Pancreas (tissue), 10 donors: ENCODE measurements at places on chromosomes 12 and 14. TPM values are rescaled to one million over a fixed set of nuclear protein-coding genes. Genes with fewer than 3 reads are reported as not detected.

GPRC5A gene
- 4.3 TPM for total RNA-seq

- DNase-seq = no peak
- H3K27ac ChIP-seq = no peak overlapping the region
- H3K27me3 ChIP-seq = no peaks in the 10 kb centered on the region
- H3K36me3 ChIP-seq = no peaks in the 10 kb centered on the region
Measured at GRCh38 chr14:83744891-83745290, 1785.1 kb upstream of the FLRT2 start.

- no peaks in the 10 kb centered on the region for H3K27me3 ChIP-seq
- no peak overlapping the region for H3K27ac ChIP-seq
- no peaks in the 10 kb centered on the region for H3K4me1 ChIP-seq
- DNase-seq = no peak
- H3K36me3 ChIP-seq = no peaks in the 10 kb centered on the region
Measured at GRCh38 chr14:35140718-35141581, 18.6 kb downstream of the PRORP start.

- H3K27ac ChIP-seq = no peak overlapping the region
- H3K36me3 ChIP-seq = no peaks in the 10 kb centered on the region
- no peaks in the 10 kb centered on the region for H3K4me1 ChIP-seq
- H3K4me3 ChIP-seq = no peak overlapping the region
Measured at GRCh38 chr12:107488666-107489065, 196.9 kb upstream of the PWP1 start.

CD163L1 gene
- 1.0 TPM for total RNA-seq

- no peaks in the 10 kb centered on the region for H3K4me1 ChIP-seq
- H3K36me3 ChIP-seq = no peaks in the 10 kb centered on the region
- H3K27me3 ChIP-seq = no peaks in the 10 kb centered on the region
- no peak overlapping the region for H3K4me3 ChIP-seq
- DNase-seq = no peak
Measured at GRCh38 chr14:57038689-57039088, 228.4 kb upstream of the OTX2 start.

- no peak for DNase-seq
- H3K27me3 ChIP-seq = no peaks in the 10 kb centered on the region
- H3K27ac ChIP-seq = no peak overlapping the region
- no peak overlapping the region for H3K4me3 ChIP-seq
- no peaks in the 10 kb centered on the region for H3K36me3 ChIP-seq
Measured at GRCh38 chr12:3882896-3883564, 9.8 kb upstream of the PARP11 start.

DNAI7 gene
- 1.8 TPM for total RNA-seq

- peak overlapping the region; percentile 55 for H3K4me3 ChIP-seq
- H3K27ac ChIP-seq = peak overlapping the region; percentile 29
- no peaks in the 10 kb centered on the region for H3K36me3 ChIP-seq
Measured at GRCh38 chr12:53098354-53098981, 1.0 kb downstream of the IGFBP6 start.

DNA sequence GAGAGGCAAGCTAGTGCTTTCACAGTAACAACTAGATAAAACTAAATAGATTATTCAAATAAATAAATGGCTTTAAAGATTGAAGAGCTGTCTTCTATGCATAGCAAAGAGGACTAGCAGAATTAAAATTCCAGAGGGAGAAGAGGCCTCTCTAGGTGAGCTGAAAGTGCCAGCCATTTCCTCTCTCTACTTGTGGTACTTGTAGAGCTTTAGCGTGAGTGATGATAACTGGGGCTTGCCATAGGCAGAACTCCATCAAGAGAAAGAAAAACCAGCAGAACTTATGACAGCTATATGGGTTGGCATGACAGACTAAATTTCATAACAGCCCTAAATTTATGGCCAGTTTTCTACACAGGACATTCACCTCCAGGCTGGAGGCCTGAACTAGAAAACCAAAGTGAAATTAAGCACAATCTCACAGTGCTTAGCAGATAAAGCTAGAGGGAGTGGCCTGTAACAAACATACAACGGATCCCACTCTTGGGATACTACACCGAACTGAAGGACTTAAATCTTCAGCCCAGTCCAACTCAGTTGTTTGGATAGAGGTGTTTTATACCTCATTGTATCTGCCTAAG is 11.0 kb downstream of the SPTLC2 start:
- no peak overlapping the region for H3K27ac ChIP-seq
- no peak for DNase-seq

GRCh38 chr14:98489115-98489514 is 782.9 kb downstream of the BCL11B start:
- H3K4me3 ChIP-seq = no peak overlapping the region
- no peaks in the 10 kb centered on the region for H3K27me3 ChIP-seq
- no peaks in the 10 kb centered on the region for H3K4me1 ChIP-seq

BCL2L14 gene
- 5.3 TPM for total RNA-seq

GRCh38 chr14:24673059-24673458 is 39.1 kb upstream of the GZMB start:
- DNase-seq = no peak
- no peaks in the 10 kb centered on the region for H3K36me3 ChIP-seq
- H3K4me1 ChIP-seq = no peaks in the 10 kb centered on the region

GRCh38 chr12:132695431-132695830 is 8.0 kb downstream of the PXMP2 start:
- no peaks in the 10 kb centered on the region for H3K27me3 ChIP-seq
- peaks cover under 1% of the 10 kb centered on the region for H3K4me1 ChIP-seq
- H3K4me3 ChIP-seq = no peak overlapping the region
- no peak for DNase-seq

SLC17A8 gene
- not detected for total RNA-seq

ZNF605 gene
- total RNA-seq = 3.5 TPM

DNA sequence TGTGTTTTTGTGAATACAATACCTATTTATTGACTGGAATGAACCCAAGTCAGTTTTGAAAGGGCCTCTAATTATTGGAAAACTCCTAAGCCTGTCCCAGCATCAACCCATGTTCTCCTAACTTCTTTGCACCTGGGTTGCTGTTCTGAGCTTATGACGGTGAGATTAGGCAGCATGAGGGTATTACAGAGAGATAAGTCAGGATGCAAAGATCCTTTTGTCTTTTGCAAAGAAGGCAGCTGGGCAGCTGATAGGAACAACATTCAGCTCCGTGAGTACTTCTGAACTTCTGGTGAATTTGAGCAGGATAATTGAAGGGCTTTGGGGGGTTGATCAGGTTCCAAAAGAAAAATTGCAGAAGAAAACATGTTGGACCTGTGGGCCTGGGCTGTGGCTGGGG is at the start of gene PDE6H:
Gene PDE6H, plus strand, starts transcription at position 227 of the 400 bp plus-strand sequence. CDS start 4,971 bp downstream, outside the sequence.
- no peaks in the 10 kb centered on the region for H3K36me3 ChIP-seq
- DNase-seq = no peak
- no peaks in the 10 kb centered on the region for H3K4me1 ChIP-seq
- no peaks in the 10 kb centered on the region for H3K27me3 ChIP-seq

DNA sequence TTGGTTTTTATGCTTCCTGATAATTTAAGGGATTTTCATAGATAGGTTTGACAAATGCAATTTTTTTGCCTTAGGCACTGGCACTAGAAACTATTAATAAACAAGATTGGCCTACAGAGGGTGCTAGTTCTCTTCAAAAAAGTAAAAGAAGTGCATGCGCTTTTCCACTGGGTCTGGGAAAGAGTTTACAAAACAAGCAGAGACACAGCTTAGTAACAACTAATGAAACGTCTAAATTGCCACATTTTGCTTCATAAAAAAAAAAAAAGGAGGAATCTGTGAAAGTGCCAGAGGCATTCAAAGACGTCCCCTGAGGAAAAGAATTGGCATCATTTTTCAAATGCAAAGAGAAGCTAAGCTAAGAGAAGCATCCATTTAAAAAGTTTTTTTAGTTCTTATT is 58.3 kb upstream of the EEA1 start:
- DNase-seq = no peak
- no peaks in the 10 kb centered on the region for H3K27me3 ChIP-seq
- H3K4me3 ChIP-seq = no peak overlapping the region
- H3K4me1 ChIP-seq = peaks cover 9% of the 10 kb centered on the region
- peak overlapping the region; percentile 30 for H3K27ac ChIP-seq
- H3K36me3 ChIP-seq = no peaks in the 10 kb centered on the region

DNA sequence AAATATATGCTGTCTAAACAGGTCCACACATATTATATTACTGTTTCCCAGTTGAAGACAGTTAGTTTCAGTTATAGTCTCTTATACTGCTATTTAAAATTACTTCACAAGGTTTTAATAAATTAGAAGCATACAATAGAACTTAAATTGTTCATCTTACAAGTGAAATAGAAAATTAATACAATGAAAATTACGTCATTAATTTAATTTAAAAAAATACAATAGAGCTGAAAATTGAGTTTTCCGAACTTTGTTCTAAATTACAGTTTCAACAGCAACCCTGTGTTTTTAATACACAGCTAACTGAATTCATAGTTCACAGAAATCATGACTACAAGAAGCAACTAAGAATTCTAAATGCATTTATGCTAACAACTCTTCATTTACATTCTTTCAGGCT is 525.7 kb upstream of the FOXG1 start:
- no peak overlapping the region for H3K27ac ChIP-seq
- no peak overlapping the region for H3K4me3 ChIP-seq
- H3K4me1 ChIP-seq = no peaks in the 10 kb centered on the region
- H3K36me3 ChIP-seq = no peaks in the 10 kb centered on the region
- H3K27me3 ChIP-seq = no peaks in the 10 kb centered on the region

ABHD12B gene
- not detected for total RNA-seq

- no peaks in the 10 kb centered on the region for H3K36me3 ChIP-seq
- H3K4me1 ChIP-seq = no peaks in the 10 kb centered on the region
- no peak for DNase-seq
- no peaks in the 10 kb centered on the region for H3K27me3 ChIP-seq
- H3K27ac ChIP-seq = no peak overlapping the region
- no peak overlapping the region for H3K4me3 ChIP-seq
Measured at GRCh38 chr12:31600252-31600651, 9.3 kb upstream of the DENND5B start.

GRCh38 chr14:100109594-100109955 is 44.4 kb downstream of the EVL start:
- H3K36me3 ChIP-seq = no peaks in the 10 kb centered on the region
- DNase-seq = no peak
- H3K27me3 ChIP-seq = no peaks in the 10 kb centered on the region
- H3K4me1 ChIP-seq = no peaks in the 10 kb centered on the region
- H3K27ac ChIP-seq = no peak overlapping the region

GRCh38 chr14:97453991-97454390 is 656.8 kb downstream of the VRK1 start:
- no peaks in the 10 kb centered on the region for H3K4me1 ChIP-seq
- no peak overlapping the region for H3K4me3 ChIP-seq

ANHX gene
- total RNA-seq = not detected

C12orf54 gene
- not detected for total RNA-seq

GRCh38 chr12:107169200-107169599 is 75.9 kb upstream of the CRY1 start:
- no peaks in the 10 kb centered on the region for H3K36me3 ChIP-seq
- no peak overlapping the region for H3K4me3 ChIP-seq
- DNase-seq = no peak
- no peaks in the 10 kb centered on the region for H3K4me1 ChIP-seq
- no peak overlapping the region for H3K27ac ChIP-seq

DNA sequence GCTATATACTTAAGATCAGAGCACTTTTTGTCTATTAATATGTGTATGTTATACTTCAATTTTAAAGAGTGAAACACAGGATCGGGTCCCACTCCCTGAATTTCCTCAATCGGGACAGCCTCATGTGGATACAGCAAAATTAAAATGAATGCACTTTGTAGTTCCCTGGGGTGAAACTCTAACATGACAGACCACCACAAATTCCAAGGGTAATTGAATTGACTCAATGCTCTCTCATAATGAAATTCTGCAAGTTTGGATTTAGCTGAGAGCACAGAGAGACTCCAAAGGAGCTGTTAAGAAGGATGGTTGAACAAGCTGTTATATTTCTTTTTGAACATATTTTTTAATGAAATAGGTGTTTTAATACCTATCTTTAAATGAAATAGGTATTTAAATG is 413.6 kb downstream of the GXYLT1 start:
- DNase-seq = no peak
- H3K4me1 ChIP-seq = no peaks in the 10 kb centered on the region
- H3K27me3 ChIP-seq = no peaks in the 10 kb centered on the region

DNA sequence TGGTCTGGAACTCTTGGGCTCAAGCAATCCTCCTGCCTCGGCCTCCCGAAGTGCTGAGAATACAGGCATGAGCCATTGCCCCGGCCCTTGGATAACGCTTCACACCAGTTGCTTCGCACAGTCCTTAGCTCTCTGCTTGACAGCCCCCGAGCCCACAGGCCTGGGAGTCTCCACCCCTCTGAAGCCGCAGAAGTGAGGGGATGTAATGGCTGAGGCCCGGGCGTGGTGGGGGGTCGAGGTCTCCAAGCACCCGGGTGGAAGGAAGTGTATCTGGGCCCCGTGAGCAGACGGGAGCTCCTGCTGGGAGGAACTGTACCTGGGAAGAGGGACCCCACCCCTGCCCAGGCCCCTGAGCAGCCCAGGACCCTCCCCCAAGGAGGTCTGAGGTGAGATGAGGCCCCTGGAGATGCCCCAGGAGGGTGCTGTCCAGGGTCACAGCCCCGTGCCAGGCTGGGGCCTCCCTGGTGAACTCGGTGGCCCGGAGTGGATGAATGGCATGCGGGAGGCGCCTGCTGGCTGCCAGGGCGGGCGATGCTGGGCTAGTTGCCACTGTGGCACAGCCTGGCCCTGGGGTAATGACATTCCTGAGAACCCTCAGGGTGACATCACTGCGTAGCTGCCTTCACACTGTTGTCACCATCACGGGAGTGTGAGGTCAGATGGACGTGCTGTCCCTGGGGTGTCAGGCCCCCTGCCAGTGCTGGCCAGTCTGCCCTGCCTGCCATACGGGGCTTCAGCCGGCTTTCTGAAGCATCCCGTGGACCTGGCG is 48.9 kb downstream of the KIF26A start:
- H3K36me3 ChIP-seq = no peaks in the 10 kb centered on the region
- DNase-seq = no peak
- no peaks in the 10 kb centered on the region for H3K27me3 ChIP-seq

DNA sequence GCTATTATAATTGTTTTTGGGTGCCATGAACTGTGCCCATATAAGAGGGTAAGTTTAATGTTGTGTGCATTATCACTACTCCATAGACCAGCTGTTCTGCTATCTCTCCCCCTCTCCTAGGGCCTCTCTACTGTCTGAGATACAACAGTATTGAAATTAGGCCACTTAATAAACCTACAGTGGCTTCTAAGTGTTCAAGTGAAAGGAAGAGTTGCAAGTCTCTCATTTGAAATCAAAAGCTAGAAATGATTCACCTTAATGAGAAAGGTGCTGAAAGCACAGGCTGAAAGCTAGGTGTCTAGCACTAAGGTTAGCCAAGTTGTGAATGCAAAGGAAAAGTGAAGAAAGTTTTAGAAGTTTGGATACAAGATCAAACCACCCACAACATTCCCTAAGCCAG is 168.0 kb downstream of the SLC16A7 start:
- H3K27me3 ChIP-seq = no peaks in the 10 kb centered on the region
- H3K4me1 ChIP-seq = no peaks in the 10 kb centered on the region
- H3K36me3 ChIP-seq = no peaks in the 10 kb centered on the region
- no peak overlapping the region for H3K4me3 ChIP-seq

- peaks cover 4% of the 10 kb centered on the region for H3K4me1 ChIP-seq
- no peak overlapping the region for H3K27ac ChIP-seq
- no peaks in the 10 kb centered on the region for H3K36me3 ChIP-seq
- peak; percentile 54 for DNase-seq
- peaks cover 37% of the 10 kb centered on the region for H3K27me3 ChIP-seq
Measured at GRCh38 chr12:85278598-85279448, 1.2 kb upstream of the ALX1 start.
